ENCODE measurements at places on chromosomes 16 and 17.

DNA sequence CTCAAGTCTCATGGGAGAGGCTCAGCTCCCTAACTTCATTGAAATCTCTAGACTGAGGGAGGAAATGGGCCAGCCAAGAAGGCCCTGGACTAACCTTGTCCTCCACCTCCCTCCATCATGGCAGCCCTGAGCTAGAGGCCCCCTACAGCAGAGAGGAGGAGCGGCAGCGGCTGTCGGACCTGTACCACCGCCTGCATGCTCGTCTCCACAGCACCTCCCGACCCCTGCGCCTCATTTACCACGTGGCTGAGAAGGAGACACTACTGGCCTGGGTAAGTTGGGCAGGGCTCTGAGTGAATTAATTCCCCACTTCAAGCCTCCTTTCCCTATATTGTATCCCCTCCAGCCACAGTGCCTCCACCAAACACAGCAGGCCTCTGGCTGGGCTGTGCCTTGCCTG is 3.8 kb upstream of the SYCE1L start:
- H3K4me3 ChIP-seq, result no peak overlapping the region
- DNase-seq, result no peak
- peaks cover 24% of the 10 kb centered on the region for H3K4me1 ChIP-seq
- peaks cover 40% of the 10 kb centered on the region for H3K36me3 ChIP-seq

- H3K4me1 ChIP-seq, result peaks cover 5% of the 10 kb centered on the region
- H3K36me3 ChIP-seq, result peaks cover 22% of the 10 kb centered on the region
- no peak for DNase-seq
- H3K27ac ChIP-seq, result no peak overlapping the region
Measured at GRCh38 chr16:87325423-87325858, 8.2 kb upstream of the C16orf95 start.

GRCh38 chr16:76964464-76965154 is 226.4 kb upstream of the MON1B start:
- H3K27me3 ChIP-seq, result no peaks in the 10 kb centered on the region
- H3K4me3 ChIP-seq, result no peak overlapping the region
- H3K36me3 ChIP-seq, result no peaks in the 10 kb centered on the region
- no peak for DNase-seq
- H3K27ac ChIP-seq, result no peak overlapping the region
- H3K4me1 ChIP-seq, result no peaks in the 10 kb centered on the region

DNA sequence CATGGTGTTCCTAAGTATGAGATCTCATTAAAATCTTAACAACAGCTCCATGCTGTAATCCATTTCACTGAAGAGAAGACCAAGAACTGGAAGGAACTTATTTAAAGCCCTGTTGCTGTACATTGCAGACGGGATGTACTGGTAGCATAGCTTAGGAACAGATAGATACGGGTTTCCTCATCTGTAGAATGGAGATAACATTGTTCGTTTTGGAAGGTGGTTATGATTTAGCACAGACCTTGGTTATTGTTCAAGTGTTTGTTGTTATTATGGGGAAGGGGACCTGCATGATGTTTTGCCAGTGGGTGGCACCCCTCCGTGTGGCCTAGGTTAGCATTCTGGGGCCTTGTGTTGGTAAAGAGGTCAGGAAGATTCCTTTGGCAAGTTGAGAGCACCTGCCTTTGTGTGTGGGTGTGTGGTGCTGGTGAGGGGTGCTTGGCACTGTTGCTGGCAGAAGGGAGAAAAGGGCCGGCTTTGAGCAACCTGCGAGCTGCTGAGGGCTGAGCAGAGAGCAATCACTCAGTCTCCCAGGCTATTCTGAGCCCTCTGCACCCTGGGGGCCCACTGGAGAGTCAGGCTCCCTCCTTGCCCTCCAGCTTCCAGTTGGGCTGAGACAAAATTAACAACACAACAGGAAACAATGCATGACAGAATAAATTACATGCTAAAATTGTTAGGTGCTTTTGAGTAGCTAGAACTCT is 2.3 kb downstream of the TAOK2 start:
- no peak for DNase-seq
- peaks cover 20% of the 10 kb centered on the region for H3K4me1 ChIP-seq

GRCh38 chr17:69098625-69099024 is 37.9 kb upstream of the ABCA9 start:
- no peak for DNase-seq
- H3K27ac ChIP-seq, result no peak overlapping the region
- no peaks in the 10 kb centered on the region for H3K27me3 ChIP-seq
- H3K4me3 ChIP-seq, result no peak overlapping the region
- no peaks in the 10 kb centered on the region for H3K36me3 ChIP-seq
- H3K4me1 ChIP-seq, result no peaks in the 10 kb centered on the region

DNA sequence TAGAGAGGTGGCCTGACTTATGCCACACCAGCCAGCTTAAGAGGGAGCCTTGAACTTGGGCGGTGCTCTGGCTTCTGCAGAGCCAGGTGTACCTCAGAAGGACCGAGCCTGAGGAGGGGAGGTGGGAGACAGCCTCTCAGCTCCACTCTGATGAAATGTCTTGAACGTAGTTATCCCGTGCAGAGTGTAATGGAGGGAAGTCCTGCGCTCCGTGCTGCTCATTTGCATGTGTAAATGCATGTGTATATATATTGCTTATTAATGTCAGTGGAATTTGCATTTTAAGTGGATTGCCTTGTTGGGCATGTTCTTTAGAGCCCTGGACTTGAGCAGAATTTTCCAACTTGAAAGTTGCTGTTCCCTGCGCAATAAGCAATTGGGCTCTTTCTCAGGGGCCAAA is 264.9 kb upstream of the SDK2 start:
- H3K27me3 ChIP-seq, result no peaks in the 10 kb centered on the region
- H3K36me3 ChIP-seq, result no peaks in the 10 kb centered on the region
- H3K4me3 ChIP-seq, result no peak overlapping the region

DNA sequence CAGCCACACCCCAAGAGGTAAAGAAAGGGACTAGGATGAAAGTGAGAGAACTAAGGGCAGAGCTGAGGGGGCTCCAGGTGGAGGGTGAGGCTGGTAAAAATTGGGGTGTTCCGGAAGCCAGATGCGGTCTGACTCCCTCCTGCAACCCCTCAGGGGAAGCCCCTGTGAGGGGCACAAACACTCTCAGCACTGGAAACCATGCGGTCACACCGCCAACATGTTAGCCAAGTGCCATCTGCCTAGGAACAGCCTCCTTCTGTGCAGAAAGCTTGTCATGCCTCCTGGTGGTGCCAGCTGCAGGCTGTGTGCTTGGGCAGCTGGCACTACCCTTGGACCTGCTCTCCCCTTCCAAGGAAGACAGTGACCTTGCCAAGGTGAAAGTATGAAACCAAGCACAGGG is 83.5 kb upstream of the RPL38 start:
- H3K4me3 ChIP-seq, result no peak overlapping the region
- H3K36me3 ChIP-seq, result no peaks in the 10 kb centered on the region
- no peaks in the 10 kb centered on the region for H3K27me3 ChIP-seq
- H3K27ac ChIP-seq, result no peak overlapping the region
- no peak for DNase-seq

GRCh38 chr16:87410530-87410929 is 18.4 kb downstream of the MAP1LC3B start:
- no peak for DNase-seq
- H3K36me3 ChIP-seq, result peaks cover 77% of the 10 kb centered on the region
- H3K4me1 ChIP-seq, result no peaks in the 10 kb centered on the region
- H3K4me3 ChIP-seq, result no peak overlapping the region
- H3K27ac ChIP-seq, result no peak overlapping the region

- H3K27me3 ChIP-seq, result no peaks in the 10 kb centered on the region
- no peak for DNase-seq
- no peak overlapping the region for H3K27ac ChIP-seq
- H3K4me3 ChIP-seq, result no peak overlapping the region
Measured at GRCh38 chr16:51630076-51630475, 479.0 kb upstream of the SALL1 start.

DNA sequence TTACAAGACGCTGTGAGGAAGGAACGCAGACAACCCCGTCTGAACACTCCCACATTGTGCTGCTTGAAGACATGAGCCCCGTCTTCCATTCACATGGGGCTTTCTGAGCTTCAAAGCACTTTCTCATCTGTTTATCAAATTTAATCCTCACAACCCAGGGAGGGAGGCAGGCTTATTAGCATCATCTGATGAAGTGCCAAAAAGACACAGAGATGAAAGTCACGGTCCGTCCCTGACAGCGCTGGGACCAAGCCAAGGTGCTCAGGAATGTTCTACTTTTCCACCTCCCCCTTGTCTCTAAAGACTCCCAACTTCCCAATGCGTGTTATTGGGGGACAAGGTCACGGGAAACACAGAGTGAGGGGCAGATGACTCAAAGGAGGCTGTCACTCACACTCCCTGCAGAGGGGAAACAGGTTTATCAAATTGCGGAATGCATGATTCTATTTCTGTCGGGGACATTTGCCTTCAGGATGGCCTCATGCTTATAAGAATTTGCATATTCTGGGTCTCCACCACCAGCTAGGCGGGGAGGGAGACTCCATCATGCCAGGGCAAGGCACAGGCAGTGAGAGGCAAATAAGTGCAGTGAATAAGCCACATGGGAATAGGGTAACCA is 10.7 kb downstream of the XYLT1 start:
- no peak overlapping the region for H3K27ac ChIP-seq
- no peaks in the 10 kb centered on the region for H3K36me3 ChIP-seq
- no peak overlapping the region for H3K4me3 ChIP-seq
- H3K27me3 ChIP-seq, result no peaks in the 10 kb centered on the region
